ENCODE measurements at places on chromosomes 6 and 20. TPM values are rescaled to one million over a fixed set of nuclear protein-coding genes. Genes with fewer than 3 reads are reported as not detected.

Gene GJA10
- total RNA-seq: not detected

Gene PSMF1
- total RNA-seq: 106 TPM

Gene CALHM4
- not detected for total RNA-seq

Gene PLAGL2
- total RNA-seq: 12.9 TPM

Gene CAGE1
- total RNA-seq: 0.63 TPM

Gene MAFB
- 1.1 TPM for total RNA-seq

DNA sequence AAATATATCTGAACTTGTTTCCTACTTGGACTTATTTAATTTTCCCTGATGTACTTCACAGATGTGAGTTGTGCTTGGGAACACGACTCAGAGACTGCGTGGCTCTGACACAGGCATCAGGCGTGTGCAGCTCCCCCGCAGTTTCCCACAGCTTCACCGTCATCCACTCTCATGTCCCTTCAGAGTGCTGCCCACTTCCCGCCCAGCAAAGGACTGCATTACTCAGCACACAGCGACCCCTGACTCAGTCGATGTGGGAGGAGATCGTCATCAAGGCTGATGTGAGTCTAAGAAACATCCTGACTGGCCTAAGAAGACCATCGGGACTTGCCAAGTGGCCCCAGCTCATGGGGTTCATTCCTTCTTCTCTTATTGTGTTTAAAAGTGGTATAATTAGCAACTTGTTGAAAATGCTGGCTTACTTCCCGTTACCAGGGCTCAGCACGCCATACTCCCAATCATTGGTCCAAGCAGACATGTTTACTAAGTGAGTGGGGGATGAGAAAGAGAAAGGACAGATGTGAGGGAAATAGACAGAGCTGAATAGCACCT lies 539.4 kb upstream of the JARID2 start:
- DNase-seq: no peak

- DNase-seq: no peak
Measured at GRCh38 chr20:24630486-24631172, 161.2 kb downstream of the SYNDIG1 start.

DNA sequence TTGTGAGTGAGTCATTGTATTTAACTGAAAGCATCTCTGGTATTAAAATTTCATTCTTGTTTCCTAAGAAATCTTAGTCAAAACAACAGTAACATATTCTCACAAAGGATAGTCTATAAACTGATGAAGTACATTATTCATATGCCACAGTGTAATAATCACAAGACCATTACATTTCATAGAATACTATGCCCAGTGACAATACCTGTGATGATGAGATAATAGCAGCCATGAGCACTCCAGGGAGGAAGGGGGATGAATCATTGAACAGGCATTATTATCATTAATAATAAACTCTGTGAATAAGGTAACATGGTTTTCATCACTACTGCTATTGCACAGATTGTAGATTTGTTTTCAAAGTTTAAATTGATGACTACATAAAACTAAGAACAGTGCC lies 667.9 kb downstream of the EPM2A start:
- no peak for DNase-seq

- no peak for DNase-seq
Measured at GRCh38 chr6:132395015-132395597, 6.2 kb downstream of the MOXD1 start.

- peak; percentile 87 for DNase-seq
Measured at GRCh38 chr6:16761471-16762267, 409 bp upstream of the ATXN1 start.

DNA sequence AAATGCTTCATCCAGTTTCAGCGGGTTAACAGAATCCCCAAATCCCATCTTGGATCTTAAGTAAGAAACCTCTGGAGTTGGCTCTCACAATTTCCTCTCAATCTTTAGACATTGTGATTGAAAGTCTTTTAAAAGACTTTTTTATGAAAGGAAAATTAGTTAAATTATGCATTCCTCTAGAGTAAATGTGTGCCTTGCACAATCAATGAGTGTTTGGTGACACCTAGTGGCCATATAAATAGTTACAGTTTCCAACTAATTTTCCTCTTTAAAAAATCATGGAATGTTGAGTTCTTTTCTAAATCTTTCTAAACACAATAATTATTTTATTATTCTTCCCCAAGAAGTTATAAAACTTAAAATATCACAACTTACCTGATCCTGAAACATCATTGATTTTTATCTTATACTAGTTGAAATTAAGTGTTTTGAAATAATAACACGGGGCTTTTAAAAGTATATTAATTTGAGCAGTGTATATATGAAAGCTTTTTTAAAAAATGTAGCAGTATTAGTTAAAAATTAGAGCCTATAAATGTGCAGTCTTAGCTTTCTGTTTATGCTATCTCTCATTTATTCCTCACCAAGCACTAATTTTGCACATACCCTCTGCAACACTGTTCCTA lies 66.4 kb downstream of the PKHD1 start:
- DNase-seq: no peak

DNA sequence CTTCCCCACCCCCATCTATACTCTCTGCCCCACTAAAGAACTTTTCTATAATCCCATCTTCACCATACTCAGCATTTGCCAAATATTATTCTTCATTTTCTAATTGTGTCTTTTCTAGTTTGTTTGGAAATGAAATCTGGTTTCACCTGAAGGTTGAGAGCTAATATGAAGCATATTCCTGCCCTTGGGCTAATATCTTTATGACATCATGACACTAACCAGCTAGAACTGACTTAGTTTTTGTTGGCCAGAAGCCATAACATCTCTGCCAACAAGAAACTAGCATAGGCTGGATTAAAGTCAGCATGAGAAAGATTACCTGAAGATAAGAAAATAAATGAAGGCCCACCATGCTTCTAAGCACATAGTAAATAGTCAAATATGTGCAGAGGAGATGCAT lies 16.7 kb downstream of the UNC5CL start:
- no peak for DNase-seq

- no peak for DNase-seq
Measured at GRCh38 chr20:63843222-63843621, 12.2 kb upstream of the ZBTB46 start.

GRCh38 chr6:154815938-154816820 lies 83.0 kb downstream of the SCAF8 start:
- no peak for DNase-seq

DNA sequence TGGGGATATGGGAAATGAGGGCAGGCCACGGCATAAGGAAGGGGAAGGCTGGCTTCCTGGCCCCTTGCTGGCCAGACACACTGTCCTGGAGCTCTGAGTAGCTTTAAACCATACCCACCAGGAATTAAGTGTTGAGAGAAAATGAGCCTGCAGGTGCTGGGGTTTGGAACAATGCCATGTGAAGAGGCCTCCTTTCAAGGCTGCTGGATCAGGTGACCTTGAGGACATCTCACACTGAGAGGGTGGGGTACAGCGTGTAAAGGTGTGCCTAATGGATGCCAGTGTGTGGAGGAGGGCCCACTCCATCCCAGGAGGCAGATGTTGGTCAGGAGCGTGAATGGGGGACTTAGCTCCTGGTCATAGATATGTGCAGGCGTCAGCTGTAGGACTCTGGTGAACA lies 74.8 kb upstream of the MLN start:
- DNase-seq: no peak

DNA sequence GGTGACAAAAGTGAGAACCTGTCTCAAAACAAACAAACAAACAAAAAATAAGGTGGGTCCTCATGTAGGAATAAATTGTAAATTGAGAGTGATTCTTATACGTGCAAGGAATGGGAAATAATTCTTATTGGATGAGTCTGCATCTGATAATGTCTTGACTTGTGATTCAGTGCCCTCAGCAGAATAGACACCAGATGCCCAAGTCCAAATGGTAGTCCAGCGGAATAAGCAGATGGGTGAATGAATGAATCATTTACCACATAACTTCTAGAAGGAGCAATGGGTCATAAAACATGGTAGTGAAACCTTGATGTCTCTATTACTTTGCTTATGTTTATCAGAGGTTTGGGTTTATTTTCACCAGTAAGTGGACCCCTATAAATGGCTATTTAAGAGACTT lies 747.7 kb downstream of the PHF3 start:
- no peak for DNase-seq

- DNase-seq: no peak
Measured at GRCh38 chr20:54524849-54525248, 49.5 kb downstream of the DOK5 start.

DNA sequence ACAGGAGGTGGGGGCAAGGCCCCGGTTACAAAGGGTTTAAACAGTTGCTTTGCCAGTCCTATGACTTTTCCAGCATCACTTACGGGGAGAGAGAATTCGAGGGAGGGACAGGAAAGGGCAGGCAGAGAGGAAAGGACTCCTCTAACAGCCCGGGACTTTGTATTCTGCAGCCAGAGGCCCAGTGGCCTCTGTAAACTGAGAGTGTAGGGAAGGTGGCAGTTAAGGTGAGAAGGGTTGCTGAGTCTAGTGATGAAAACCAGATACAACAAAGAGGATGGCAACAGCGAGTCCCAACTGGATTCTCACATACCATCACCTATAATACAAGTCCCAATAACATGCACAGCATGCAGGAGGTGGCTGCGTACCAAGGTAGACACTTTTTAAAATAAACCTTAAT lies 13.5 kb downstream of the PLAGL2 start:
- no peak for DNase-seq
